ENCODE measurements at places on chromosomes 2 and 18.

GRCh38 chr2:174664084-174664759 is 66.6 kb upstream of the WIPF1 start:
- DNase-seq = no peak

- no peak for DNase-seq
These were observed 19.2 kb downstream of the NRP2 start for GRCh38 chr2:205701509-205701908.

GRCh38 chr2:76009484-76009883 is 298.8 kb upstream of the GCFC2 start:
- peak; percentile 7 for DNase-seq

- DNase-seq = no peak
These were observed 12.5 kb upstream of the DAPL1 start for GRCh38 chr2:158782616-158783015.

GRCh38 chr2:168694173-168694572 is 108.3 kb upstream of the NOSTRIN start:
- no peak for DNase-seq

- no peak for DNase-seq
These were observed 66.2 kb downstream of the MAIP1 start for GRCh38 chr2:200021449-200022114.

DNA sequence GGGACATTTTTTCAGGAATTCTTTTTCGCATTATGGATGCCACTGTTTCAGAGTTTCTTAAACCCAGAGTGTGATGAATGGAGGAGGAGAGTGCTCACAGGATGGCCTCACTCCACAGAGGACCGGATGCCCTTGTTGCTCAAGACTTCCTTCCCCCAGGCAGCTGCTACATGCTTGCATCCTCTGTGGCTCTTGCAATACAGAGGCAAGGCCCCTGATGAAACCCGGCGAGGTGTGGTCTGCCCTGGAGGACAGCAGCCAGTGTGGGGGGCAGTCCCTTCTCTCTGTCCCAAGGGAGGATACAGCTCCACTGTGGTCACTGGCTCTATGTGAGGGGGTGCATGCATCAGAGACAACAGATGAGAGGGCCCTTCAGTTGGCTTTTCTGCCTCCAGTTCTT is 109.6 kb downstream of the SH3RF3 start:
- peak; percentile 77 for DNase-seq

DNA sequence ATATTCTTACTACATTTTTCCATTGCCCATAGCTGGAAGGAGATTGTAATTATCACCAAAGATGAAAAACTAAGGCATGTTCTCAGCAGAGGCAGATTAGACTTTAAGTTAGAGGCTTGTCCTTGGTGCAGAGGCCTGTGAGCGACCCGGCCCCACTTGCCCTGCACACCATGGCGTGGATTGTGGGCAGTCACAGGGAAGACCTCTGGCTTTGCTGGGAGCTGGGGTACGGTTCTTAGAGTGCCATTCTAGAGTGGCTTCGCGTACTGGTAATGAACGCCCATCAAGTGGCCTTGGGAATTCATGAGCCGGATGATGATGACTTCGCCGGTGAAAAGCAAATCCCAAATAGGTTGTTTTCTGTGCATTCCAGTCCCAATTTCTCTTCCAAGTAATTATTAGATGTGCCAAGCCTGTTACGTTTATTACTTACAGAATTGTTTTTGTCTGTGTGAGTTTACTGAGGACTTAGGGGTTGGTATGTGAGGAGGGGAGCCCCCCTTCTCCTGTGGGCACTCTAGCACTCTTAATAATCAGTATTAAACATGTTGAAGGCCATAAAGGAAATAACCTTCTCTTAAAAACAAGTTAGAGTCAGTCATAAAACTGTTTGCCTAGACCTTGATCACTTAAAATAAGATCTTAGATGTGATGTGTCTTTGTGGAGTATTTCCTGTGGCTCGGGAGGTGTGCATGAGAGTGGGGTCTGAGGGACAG is 90.6 kb downstream of the LDLRAD4 start:
- no peak for DNase-seq

DNA sequence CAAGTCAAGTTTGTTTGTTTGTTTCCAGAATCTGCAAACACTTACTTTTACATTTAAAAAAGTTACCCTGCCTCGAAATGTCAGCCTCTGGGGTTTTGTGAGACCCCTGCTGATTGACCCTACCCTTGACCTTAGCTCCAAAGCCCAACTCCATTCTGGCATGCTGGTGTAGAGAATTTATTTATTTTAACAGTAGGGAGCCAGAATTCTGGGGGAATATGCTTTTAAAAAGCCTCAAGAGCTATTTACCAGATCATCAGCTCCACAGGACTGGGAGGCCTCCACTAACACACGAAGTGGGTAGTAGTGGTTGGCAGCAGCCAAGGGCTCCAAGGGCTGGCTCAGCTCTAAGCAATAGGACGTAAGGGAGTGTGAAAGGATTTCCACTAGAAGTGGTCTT is 23.2 kb upstream of the GREB1L start:
- no peak for DNase-seq

- DNase-seq = no peak
These were observed 261.4 kb downstream of the TWIST2 start for GRCh38 chr2:239109041-239109927.

- DNase-seq = peak; percentile 54
These were observed 21.3 kb downstream of the C2orf69 start for GRCh38 chr2:199932312-199932855.

DNA sequence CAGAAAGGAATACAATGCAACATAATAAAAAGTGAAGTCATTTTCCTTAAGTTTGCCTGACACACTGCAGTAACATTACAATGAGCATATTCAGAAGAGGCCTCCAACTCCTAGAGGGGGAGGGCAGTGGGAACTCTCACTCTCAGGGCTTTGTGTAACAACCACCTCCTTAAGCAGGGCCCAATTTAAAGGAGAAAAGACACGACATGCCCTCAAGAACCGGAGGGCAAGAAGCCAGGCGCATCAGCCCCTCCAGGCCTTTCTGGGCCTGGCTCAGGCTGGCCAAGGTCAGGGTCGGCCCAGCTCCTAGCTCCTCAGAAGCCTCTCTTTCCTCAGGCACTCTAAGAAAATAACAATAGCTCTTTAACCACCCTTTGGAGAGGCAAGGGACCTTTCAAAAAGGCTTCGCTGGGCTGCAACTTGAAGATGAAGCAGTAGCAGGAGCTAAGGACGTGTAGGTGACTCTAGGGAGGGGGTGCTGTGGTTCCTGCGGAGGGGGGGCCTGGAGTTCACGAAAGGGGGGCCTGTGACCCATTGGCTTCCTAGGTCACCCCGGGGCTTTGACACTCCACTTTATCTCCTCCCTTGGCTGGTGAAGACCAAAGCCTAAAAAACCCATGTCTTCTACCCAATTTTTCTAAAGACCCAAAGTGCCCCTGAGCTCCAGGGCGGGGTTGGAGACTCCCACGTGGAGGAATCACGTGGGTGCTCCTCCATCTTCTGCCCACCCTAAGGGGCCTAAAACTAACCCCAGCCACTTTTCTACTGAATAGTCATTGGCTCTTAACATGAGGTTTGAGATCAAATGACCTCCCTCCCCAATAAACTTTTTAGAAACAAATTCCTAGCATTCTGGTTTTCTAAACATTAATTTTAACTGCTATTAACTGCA is 13.3 kb downstream of the SERTAD2 start:
- DNase-seq = no peak

- DNase-seq = no peak
These were observed 2.3 kb downstream of the PRKD3 start for GRCh38 chr2:37322368-37322767.

- DNase-seq = no peak
These were observed 708 bp downstream of the ZNF24 start for GRCh38 chr18:35343488-35343935.

- DNase-seq = peak; percentile 23
These were observed 212.7 kb upstream of the SLC14A2 start for GRCh38 chr18:45402485-45403056.

- DNase-seq = no peak
These were observed 48.5 kb downstream of the ZNF516 start for GRCh38 chr18:76446321-76447257.

GRCh38 chr18:62179213-62179612 is 7.6 kb downstream of the PIGN start:
- DNase-seq = no peak

GRCh38 chr18:35091841-35092240 is 50.6 kb downstream of the MAPRE2 start:
- no peak for DNase-seq

DNA sequence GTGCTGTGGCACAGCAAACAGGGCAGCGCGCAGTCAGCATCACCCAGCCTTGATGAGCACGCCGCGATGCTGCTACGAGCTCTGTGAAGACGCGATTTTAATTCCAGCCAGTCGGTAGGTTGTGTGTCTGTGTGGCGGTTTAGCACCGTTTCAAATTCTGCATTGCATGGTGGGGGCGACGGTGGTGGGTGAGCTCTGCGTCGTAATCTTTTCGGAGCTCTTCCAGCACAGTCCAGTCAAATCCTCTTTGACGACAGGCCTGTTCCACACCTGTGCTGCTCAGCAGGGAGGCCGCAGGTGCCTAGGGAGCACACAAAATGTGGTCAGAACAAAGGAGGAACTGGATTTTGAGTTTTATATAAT is 8.6 kb downstream of the ALLC start:
- no peak for DNase-seq

DNA sequence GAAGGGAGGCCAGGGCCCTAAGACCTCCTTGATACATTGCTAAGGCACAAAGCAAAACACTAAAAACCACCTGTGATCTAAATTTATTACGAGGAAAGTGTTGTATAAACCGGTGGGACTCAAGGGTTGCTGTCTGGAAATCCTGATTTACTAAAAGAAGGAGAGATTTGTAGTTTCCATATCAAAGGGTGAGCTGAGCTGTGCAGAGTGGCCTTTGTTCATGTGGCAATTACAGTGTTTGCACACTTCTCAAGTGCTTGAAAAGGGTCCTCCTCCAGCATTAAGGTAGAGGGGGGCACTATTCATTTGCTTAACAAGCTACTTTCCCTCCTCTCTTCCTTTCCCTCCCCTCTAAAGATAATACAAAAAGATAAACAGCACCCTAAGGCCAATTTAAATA is 30.5 kb upstream of the ITGA4 start:
- no peak for DNase-seq

- peak; percentile 86 for DNase-seq
These were observed 40.0 kb downstream of the DNMT3A start for GRCh38 chr2:25301453-25302352.

- DNase-seq = peak; percentile 82
These were observed 786 bp upstream of the ZFP36L2 start for GRCh38 chr2:43226955-43227829.

DNA sequence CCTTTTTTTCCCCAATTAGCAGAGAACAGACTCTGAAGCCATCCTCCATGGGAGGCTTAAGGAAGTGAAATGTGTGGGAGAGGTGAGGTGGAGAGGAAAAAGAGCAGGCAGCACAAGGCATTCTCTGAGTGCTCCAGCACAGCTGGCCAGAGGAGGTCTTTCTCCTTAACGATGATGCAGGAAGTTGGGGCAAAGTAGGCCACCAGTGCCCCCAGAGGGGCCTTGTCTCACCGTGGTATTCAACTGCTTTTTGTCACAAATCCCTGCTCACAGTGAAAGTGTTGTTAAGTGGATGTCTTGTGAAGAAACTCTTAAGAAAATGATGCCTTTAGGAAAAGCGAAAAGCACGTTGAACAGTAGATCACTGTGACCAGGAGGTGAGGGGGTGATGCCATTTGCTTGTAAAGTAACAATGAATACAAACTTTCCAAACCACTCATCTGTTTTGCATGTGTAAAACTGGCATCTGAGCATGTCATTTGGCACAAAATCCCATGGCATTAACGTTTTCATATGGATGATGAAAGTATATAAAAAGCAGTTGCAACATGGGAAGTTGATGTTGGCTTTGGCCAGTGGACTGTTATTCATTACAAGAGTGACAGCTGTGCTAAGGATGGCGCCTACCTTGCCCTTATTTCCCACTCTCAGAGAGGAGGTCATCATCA is 49.2 kb upstream of the CDC42EP3 start:
- DNase-seq = no peak

DNA sequence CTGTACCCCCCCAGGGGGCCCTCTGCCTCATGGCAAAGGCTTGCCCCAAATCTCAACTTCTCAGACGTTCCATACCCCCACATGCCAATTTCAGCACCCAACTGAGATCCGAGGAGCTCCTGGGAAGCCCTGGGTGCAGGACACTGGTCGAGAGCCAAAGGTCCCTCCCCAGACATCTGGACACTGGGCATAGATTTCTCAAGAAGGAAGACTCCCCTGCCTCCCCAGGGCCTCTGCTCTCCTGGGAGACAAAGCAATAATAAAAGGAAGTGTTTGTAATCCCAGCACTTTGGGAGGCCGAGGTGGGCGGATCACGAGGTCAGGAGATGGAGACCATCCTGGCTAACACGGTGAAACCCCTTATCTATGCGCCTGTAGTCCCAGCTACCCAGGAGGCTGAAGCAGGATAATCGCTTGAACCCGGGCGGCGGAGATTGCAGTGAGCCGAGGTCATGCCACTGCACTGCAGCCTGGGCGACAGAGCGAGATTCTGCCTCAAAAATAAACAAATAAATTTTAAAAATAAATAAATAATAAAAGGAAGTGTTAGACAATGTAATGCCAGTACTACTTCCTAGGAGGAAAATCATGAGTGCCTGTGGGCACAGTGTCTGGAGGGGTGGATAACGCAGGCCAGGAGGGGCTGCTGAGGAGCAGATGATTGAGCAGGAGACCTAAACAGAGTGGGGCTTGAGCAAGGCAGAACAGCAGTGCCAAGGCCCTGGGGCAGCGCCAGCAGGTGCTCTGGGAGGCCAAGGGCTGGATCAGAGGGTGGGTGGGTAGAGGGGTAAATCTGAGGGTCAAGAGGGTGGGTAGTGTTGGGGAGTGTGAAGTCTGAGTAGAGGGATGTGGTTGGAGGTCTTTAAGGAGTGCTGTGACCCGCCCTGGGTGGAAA is 4.0 kb downstream of the ALPP start:
- DNase-seq = no peak

DNA sequence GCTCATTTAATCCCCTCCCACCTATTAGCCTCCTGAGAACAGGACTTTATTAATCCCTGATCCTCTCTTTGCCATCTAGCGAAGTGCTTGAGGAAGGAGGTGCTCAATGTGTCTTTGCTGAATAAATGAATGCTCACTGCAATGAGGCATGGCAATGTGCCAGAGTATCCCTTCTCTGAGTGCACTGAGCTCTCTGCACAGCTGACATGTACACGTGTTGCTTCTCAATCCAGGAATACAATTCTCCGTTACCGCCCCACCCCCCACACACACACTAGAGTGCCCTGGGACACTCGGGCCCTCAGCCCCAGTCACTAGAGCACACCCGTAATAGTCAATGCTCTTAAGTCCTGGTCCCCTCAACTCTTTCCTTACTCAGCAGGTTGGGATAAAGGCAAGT is 41.4 kb downstream of the FAM178B start:
- no peak for DNase-seq

- DNase-seq = no peak
These were observed 32.1 kb downstream of the TPRKB start for GRCh38 chr2:73705091-73705490.

GRCh38 chr2:160418853-160419252 is 74.8 kb downstream of the RBMS1 start:
- no peak for DNase-seq

DNA sequence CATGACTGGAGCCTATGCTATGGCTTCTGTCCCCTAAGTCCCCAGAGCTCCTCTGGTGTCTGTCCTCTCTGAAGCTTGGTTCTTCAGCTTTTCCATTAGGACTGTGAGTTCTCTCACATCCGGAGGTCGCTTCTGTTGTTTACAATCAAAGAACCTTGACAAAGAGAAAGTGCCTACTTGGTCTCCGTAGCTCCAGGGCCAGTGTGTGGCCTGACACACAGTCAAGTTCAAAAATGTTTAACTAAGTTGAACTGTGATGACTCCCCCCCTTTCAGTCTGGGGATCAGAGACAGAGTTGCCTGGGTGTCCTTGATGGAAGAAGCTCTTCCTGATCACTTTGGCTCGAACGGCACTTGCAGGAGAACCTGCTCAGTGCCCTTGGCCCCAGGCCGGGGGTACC is 26.3 kb upstream of the YWHAQ start:
- no peak for DNase-seq

- DNase-seq = no peak
These were observed 31.3 kb upstream of the TMEM131 start for GRCh38 chr2:98026927-98027522.
